ENCODE measurements at places on chromosomes 11 and 22.
A peak's percentile ranks its signal among the peaks of the same experiment; 100 is the strongest.

- peak; percentile 51 for DNase-seq
Observed at GRCh38 chr22:28440592-28441390, 238.8 kb downstream of the TTC28 start.

DNA sequence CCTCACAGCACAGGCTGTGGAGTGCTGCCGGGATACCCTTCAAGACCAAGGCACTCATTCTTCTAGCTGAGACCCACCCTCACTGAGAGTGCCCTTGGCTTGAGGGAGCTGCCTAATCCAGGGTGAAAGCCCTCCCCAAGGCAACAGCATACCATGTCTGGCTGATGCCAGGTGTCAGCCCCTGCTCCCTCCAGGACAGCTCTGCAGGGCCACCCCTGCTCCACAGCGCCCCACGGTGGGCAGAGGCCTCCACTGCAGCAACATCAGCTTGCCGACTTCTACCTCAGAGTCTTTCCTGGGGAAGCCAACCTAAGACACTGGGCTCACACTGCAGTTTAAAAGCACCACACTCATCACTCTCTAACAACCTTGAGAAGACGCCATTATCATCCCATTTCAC is 29.0 kb downstream of the TTLL1 start:
- DNase-seq, result no peak

DNA sequence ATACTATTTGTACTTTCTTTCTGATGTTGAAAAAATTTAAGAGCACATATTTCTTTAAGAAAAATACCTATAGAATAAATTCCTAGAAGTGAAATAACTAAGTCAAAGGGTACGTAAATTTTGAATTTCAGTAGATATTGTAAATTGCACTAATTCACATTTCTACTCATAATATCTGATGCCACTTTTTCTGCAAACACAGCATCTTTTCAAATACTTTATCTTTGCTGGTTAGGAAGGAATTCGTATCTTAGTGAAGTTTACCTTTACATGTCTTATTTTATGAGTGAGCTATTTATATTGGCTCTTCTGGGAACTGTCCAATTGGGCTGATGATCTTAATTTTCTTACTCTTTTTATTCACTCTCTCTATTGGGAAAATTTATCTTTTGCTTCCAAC is 148.2 kb downstream of the DDX10 start:
- DNase-seq, result no peak

GRCh38 chr11:77115181-77115611 is 12.6 kb downstream of the OMP start:
- no peak for DNase-seq

GRCh38 chr11:64604458-64605243 is 13.6 kb downstream of the SLC22A12 start:
- no peak for DNase-seq

GRCh38 chr11:106309070-106309684 is 231.7 kb downstream of the AASDHPPT start:
- no peak for DNase-seq

GRCh38 chr11:10881892-10882291 is 24.0 kb upstream of the ZBED5 start:
- no peak for DNase-seq

DNA sequence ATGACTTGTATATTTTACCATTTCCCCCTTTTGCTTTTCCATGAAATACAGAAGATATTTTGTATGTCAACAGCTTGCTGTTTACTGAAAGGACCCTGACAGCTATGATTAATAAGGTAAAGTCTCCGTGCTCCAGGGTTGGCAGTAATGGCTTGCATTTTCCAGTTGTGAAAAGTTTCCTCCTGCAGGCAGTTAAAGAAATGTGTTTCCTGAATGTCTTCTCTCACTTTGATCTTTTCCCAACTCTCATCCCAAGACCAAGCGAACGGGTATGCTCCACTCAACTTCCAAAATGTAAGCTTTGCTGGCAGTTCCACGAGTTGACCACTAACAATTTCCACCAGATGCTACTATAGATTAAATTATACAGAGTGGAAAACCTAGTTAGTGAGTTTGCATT is 8.9 kb downstream of the FIBIN start:
- no peak for DNase-seq

- DNase-seq, result no peak
Observed at GRCh38 chr11:75530577-75530976, 4.8 kb upstream of the GDPD5 start.

DNA sequence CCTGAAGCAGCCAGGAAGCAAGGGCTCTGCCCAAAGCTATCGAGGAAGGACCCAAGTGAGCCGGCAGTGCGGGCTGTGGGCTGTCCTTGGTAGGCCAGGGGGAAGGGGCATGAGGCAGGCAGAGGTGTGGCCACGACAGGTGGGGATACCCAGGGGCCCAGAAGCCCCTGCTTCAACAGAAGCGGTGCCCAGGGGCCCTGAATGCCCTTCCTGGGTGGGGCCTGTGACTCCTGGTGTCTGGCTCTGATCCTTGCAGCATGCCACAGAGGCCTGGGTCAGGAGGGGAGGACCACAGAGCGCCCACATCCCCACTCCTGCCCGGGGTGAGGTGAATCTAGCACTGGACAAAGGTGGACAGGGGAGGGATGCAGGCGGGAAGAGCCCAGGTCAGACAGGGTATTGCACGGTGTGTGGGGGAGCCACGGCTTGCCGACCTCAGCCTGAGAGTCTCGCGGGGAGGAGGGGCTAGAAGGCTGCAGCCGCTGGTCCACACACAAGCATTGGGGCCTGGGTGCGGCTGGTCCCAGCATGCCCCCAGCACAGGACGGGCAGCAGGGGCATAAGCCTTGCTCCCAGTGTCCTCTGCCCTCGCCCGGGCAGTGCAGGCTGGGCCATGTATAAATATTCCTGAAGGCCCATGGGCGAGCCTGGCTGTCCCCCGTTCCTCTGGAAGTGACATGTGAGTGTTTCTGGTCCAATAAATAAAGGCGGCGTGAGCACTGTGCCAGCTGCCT is 19.0 kb downstream of the MAFF start:
- DNase-seq, result no peak

DNA sequence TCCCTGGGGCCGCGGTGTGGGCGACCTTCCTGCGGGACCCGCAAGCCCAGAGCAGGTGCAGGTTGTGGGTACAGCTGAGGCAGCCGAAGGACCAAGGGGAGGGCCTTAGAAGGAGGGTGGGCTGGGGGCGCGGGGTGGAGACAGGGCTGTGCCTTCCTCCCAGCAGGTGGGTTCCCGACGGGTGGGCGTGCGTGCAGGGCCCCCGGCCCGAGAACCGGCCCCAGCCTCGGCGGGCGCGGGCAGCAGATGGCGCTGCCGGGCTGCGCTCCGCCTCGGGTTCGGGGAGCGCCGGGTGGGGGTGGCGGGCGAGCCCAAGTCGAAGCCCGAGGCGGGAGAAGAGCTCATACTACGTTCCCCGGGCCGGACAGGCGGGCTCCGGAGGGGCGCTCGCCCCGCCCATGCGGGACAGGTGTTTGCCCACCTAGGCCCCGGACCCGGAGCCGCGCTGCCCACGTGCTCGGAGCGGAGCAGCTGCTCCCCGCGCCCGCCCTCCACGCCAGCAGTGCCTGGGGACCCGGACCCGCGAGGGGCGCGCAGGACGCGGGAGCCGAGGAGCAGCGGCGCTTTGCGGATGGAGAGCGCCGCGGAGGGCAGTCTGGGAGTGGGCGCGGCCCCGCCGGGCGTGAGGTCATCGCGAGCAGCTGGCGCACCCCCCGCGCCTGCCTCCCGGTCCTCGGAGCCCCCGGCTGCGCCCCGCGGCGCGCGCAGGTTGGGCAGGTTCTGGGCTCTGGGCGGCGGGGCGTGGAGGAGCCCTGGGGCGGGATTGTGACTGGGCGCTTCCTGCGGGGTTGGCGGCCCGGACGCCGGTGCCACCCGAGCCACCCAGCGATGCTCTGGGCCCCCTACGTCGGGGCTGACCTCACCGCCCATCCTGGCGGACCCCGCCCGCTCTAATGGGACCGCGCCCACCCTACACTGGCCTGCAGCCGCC is 25.3 kb downstream of the DUSP8 start:
- peak; percentile 13 for DNase-seq

DNA sequence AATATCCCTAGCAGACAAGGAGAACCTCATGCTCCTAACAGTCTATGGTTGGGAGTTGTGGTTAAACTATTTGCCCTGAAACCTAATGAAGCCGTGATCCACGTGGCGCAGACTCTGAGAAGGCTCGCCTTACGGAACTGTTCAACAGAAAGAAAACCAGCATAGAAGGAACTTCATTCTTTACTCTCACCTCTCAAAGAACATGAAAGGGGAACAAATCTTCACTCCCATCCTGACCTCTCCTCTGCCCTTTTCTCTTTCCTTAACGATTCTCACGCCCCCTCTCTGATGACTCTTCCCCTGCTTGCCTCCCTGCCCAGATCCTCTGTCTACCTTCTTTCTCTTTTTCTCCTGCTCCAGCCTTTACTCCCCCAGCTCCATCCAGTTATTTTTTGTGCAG is 54.2 kb downstream of the IRAG1 start:
- DNase-seq, result no peak

All from HCEC 1CT (cell line).